Fibroblast of lung (primary cell): ENCODE measurements at places on chromosomes 6 and 20. TPM values are rescaled to one million over a fixed set of nuclear protein-coding genes. Genes with fewer than 3 reads are reported as not detected.

DNA sequence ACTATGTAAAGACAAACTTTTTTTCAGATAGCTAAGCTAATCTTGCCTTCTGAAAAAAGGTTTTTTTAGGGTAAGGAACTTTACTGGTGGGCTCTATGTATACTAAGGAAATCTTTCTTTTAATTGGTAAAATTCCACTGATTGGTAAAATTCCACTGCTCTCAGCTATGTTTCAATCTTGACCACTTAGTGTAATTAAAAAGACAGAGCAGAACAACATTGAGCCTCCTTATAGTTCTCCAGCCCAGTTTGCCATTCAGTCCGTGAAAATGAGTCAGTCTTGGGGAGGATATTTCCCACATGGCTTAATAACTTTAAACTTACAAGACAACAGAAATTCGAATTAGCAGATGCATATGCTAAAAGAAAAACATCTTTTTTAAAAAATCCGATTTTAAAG is 92.7 kb downstream of the EYA4 start:
- no peak for DNase-seq

GRCh38 chr6:17015144-17015543 is 86.7 kb upstream of the STMND1 start:
- DNase-seq: peak; percentile 64

The FOXP4 gene
- 0.81 and 1.9 TPM in 2 replicates for polyA plus RNA-seq

- no peak for DNase-seq
Observed at GRCh38 chr6:11362564-11362963, 130.1 kb upstream of the NEDD9 start.
